Caco-2 (cell line): ENCODE measurements at places on chromosomes 2 and 18. TPM values are rescaled to one million over a fixed set of nuclear protein-coding genes. Genes with fewer than 3 reads are reported as not detected.

GRCh38 chr2:86397986-86398385 lies 43.2 kb upstream of the KDM3A start:
- DNase-seq, result no peak

C1QL2 gene
- not detected in 2 replicates for total RNA-seq

DPP4 gene
- 190 and 199 TPM in 2 replicates for total RNA-seq

- DNase-seq, result no peak
Measured at GRCh38 chr18:62734290-62734689, 18.9 kb downstream of the PHLPP1 start.

DNA sequence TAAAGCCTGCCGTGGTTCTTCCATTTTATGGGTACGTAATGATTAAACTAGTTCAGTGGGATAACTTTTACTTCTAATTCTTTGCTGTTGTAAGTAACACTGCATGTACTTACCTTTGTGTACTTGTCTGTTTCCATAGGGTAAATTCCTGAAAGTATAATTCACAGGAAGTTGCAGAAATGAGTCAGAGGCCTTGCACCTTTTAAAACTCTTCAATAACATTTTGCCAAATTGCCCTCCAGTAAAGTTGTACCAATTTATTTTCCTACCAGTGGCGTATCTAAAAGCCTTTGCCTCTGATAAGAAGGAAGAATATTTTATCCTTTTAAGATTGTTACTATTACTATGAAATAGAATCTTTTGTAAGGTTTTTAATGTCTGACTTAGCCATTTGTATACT lies 65.1 kb downstream of the CAB39 start:
- DNase-seq, result no peak

LYPD1 gene
- total RNA-seq, result 15.8 and 18.2 TPM in 2 replicates

DNA sequence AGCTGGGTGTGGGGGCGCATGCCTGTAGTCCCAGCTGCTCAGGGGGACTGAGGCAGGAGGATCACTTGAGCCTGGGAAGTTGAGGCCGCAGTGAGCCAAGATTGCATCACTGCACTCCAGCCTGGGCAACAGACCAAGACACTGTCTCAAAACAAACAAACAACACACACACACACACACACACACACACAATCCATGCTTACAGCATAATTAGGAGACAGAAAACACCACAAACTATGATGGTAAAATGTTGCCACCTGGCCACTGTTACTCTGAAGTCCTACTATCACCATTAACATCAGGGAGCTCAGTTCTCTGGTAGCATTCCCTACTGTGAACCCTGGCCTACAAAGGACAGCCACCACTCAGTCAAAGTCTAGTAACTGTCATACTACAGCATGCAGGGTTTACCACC lies 18.3 kb downstream of the DNPEP start:
- no peak for DNase-seq

- DNase-seq, result no peak
Measured at GRCh38 chr2:141611176-141611571, 519.6 kb downstream of the LRP1B start.

DNA sequence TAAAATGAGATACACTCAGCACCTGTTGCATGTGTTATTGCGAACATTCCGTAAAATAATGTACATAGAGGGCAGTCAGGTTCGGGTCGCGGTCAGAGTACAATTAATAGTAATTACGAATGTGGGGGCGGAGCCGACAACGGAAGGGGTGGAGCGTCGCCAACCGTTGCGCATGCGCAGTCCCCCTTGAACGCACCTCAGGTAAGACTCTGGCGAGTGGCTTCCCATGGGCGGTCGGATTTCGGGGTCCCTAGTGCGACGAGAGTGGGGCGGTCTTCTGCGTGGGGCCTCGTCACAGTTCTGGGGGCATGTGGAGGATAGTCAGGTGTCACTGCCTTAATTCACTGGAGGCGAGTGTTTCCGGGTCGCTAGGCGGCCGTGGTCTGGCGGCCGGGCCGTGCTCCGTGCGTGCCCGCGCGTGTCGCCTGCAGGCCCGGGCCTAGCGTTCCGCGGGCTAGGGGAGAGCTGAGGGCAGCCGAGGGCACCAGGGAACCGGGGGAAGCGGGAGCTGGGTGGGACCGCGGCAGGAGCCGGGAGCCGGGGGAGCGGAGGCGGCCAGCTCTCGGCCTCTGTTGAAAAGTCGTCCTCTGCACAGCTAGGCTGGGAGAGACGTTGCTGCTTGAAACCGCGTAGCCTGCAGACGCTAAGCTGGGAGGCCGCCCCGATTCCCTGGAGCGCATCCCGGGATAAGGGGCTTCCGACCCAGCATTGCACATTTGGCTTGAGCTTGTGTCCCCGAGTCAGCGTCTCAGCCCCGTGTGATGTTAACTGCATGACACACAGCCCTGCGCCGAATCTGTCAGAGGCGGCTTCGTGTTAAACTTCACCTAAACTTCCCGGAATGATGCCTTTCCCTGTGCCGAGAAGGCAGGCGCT lies at the start of gene CEBPZOS:
Gene CEBPZOS (plus strand): TSS at position 177 of the 876 bp plus-strand sequence. CDS start 3,209 bp downstream, outside the sequence.
- peak; percentile 89 for DNase-seq

- no peak for DNase-seq
Measured at GRCh38 chr2:73850009-73850408, 21.2 kb downstream of the STAMBP start.

DNA sequence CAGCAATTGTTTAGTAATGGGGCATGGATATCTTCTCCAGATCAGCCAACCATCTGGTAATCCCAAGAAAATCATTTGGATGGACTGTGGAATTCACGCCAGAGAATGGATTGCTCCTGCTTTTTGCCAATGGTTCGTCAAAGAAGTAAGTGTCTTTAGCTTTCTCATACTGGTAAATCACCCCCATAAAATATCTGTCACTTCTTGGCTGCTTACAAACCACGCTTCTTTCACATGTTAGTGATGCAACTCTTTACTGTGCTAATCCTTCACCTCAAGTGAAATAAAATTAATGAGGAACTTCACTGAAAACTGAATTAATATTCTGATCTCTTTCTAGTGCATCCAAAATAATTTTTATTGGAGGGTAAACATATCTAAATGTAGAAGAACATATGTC lies 18.9 kb downstream of the CPO start:
- no peak for DNase-seq

GRCh38 chr2:30385327-30385726 lies 61.7 kb upstream of the LCLAT1 start:
- DNase-seq, result peak; percentile 76

CEBPZOS gene
- total RNA-seq, result 55.3 and 56.0 TPM in 2 replicates

NRP2 gene
- total RNA-seq, result 95.6 and 96.9 TPM in 2 replicates

C1GALT1C1L gene
- total RNA-seq, result 0.37 and 1.0 TPM in 2 replicates

DNA sequence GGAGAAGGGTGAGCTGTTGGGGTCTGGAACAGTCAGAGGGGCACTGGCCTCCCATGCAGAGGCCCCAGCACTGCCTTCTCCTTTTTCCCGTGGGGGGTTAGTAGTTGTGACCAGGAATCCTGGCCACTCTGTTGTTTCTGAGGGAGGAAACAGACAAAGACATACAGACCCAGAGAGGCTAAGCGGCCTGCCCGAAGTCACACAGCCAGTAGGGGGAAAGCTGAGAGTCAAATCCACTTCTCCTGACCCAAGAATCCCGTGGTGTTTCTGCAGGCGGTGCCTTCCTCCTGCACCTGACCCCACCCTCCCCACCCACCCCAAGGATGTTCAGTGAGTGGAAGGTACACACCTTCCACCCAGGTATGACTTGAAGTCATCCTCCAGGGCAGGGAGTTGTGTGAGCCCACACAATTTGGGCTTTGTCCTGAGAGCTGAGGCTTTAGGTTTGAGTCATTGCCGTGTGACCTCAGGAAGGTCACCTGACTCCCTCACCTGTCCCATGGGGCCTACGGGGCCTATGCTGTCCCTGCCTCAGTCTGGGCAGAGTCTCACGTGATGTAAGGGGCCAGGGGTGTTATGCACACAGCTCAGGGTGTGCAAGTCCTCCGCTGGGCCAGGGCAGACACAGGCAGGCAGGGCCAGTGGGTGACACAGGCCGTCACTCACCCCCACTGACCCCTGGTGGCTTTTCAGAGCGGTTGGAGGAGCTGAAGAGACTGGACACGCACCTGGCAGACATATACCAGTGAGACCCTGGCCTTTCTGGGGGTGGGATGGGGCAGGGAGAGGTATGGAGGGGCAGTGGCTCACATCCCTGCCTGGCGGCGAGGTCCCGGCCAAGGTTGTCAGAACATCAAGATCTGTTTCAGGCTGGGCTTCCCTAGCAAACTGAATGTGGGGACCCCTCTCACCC lies 5.0 kb downstream of the NT5DC4 start:
- DNase-seq, result peak; percentile 96

GRCh38 chr2:33287507-33288005 lies 188.9 kb upstream of the RASGRP3 start:
- DNase-seq, result no peak

- no peak for DNase-seq
Measured at GRCh38 chr2:96501886-96502810, 3.0 kb downstream of the NEURL3 start.

DNA sequence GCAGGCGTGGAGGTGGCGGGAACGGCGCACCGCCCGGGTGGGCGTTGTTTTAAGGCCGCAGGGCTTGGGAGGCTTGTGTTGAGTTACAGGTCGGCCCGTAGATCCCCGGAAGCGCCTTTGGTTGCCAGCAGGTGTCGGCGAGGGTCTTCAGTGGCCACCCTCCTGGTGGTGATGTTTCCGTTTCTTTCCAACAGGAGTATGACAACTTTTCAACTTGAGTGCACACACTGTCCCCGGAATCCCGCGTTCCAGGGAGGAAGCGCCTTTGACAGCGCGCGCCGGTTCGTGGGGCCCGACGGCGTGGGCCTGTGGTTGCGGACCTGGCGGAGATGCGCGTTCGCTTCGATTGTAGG lies 1.0 kb upstream of the HDAC4 start:
- DNase-seq, result no peak

ARHGEF4 gene
- total RNA-seq, result 1.8 and 2.8 TPM in 2 replicates

NCKAP5 gene
- total RNA-seq, result 3.5 and 3.8 TPM in 2 replicates

- no peak for DNase-seq
Measured at GRCh38 chr2:78077633-78078032, 555.5 kb upstream of the LRRTM4 start.

CTDSP1 gene
- total RNA-seq, result 103 and 104 TPM in 2 replicates

MC5R gene
- total RNA-seq, result not detected in 2 replicates

DES gene
- 0.86 TPM in 1 of 2 replicates, not detected in the other for total RNA-seq

DNA sequence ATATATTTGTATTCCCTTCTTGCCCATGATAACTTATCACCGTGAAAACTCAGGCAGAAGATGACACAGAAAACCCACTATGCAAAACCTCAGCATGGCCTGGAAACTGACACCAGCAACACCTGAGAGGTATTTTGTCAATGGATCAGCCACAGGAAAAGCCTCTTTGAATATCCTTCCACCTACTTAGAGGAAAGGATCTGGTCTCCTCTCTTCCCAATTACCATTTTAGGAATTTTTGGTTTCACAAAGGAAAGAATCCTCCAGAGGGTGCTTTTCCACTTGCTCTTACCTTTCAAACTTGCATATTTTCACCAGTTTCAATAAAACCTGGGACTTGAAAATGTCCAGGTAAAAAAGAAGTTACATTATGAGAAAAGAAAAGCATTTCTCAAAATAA lies 20.0 kb upstream of the MEIS1 start:
- DNase-seq, result no peak

GALR1 gene
- total RNA-seq, result not detected in 2 replicates

GRCh38 chr2:15675456-15676195 lies 84.0 kb downstream of the DDX1 start:
- no peak for DNase-seq

- DNase-seq, result no peak
Measured at GRCh38 chr2:99878581-99879350, 263.6 kb downstream of the AFF3 start.

GRCh38 chr2:239399433-239399920 lies 1.3 kb downstream of the HDAC4 start:
- no peak for DNase-seq

- DNase-seq, result no peak
Measured at GRCh38 chr2:35973737-35974132, 381.8 kb upstream of the CRIM1 start.

DNA sequence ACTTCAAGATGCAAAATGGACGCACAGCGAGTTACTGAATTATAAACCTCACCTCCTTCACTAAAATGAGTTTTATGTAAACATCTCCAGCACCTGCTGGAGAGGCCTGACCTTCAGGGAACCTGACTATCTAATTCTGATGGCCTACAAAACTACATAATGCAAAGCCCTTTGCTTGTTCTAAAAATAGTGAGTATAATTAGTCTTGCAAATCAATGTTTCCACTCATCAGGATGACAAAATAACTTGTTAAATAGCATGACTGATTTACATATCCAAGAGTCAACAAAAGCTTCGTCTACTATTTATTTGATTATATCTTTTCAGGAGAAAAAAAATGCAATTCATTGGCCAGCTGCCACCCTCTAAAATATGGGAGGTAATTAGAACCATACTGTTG lies 326.3 kb upstream of the MC4R start:
- DNase-seq, result no peak

DNA sequence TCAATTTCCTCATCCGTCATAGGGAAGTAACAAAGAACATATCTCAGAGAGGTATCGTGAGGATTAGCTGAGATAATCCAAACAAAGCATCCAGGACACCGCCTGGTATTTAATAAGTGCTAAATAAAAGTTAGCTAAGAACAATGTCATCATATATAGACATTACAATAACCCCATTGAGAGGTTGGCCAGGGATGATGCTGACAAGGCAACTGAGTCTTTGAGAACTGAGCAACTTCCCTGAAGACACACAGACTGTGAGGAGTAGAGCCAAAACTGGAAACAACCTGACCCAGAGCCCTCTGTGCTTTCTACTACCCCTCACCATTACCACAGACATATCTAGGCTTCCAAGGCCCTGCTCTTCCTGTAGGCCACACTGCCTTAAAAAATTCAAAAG lies 1.6 kb upstream of the DCTN1 start:
- no peak for DNase-seq

GRCh38 chr18:5159080-5159479 lies 38.0 kb downstream of the AKAIN1 start:
- DNase-seq, result no peak

DNA sequence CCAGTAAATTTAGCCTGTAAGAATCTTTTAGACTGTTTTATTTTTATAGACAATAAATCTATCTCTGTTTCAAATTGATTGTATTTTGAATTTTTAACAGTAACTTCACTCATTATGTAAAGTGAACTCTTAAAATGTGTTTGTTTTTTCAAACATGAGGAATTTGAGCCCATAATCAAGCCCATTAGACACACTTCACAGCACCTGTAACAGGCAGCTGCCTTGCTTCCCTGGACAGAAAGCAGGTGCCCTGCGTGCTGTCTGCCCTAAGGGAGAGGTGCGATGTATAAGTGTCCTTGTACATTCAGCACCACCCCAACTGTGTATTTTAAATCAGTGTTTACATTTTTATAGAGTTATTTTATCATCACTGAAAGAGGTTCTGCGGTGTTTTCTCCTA lies 186.5 kb upstream of the TPO start:
- DNase-seq, result no peak
